PC-3 (cell line): ENCODE measurements at places on chromosomes 3 and 15. TPM values are rescaled to one million over a fixed set of nuclear protein-coding genes. Genes with fewer than 3 reads are reported as not detected.

- no peak for DNase-seq
Observed at GRCh38 chr3:155596615-155597014, 148.3 kb downstream of the PLCH1 start.

GRCh38 chr15:68674975-68675374 lies 96.2 kb downstream of the CORO2B start:
- no peak for DNase-seq

DNA sequence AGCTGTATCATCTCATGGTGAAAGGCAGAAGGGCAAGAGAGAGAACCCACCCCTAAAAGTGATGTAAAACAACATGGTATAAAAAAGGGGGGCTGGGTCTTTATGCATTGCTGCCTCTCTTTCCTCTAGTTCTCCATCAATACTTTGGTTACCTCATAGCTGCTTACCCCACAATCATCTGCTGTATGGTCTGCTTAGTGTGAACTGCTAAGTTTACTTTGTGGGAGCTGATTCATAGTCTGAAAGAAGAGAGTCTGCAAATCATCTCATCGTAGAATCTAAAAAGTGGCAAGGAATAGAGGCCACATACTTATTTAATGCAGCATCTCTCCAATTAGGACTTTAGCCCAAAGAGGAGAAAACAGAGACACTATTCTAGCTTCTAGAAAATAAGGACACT lies 546.8 kb downstream of the GBE1 start:
- peak; percentile 23 for DNase-seq

HCLS1 gene
- total RNA-seq, result 3.7 and 5.8 TPM in 2 replicates

- no peak for DNase-seq
Observed at GRCh38 chr3:64501298-64501906, 186.4 kb downstream of the ADAMTS9 start.

GRCh38 chr15:69081310-69082004 lies 67.0 kb downstream of the NOX5 start:
- DNase-seq, result no peak
